ENCODE measurements at places on chromosomes 2 and 18.

GRCh38 chr2:24576617-24577016 is 85.6 kb downstream of the NCOA1 start:
- H3K4me3 ChIP-seq, result no peak overlapping the region
- peaks cover 53% of the 10 kb centered on the region for H3K4me1 ChIP-seq
- H3K27me3 ChIP-seq, result no peaks in the 10 kb centered on the region
- no peak for DNase-seq
- no peak overlapping the region for H3K27ac ChIP-seq

DNA sequence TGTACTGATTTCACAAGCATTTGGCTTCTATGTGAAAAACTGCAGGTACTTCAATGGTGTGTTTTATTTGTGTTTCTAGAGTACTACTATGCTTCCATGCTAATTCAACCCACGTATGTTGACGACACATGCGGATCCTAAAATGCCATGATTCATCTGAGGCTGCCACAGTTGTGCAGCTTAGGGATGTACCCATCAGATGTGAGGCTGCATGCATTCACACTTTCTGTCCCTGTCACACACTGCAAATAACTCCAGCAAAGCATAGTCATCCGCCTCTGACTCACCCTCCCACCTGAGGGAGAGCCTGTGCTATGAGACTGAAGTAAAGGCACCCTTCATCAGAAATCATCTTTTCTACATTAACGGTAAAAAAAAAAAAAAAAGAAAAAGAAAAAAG is 22.1 kb upstream of the SERTAD2 start:
- peaks cover 1% of the 10 kb centered on the region for H3K4me1 ChIP-seq
- H3K4me3 ChIP-seq, result no peak overlapping the region
- no peak for DNase-seq
- H3K27me3 ChIP-seq, result no peaks in the 10 kb centered on the region
- H3K27ac ChIP-seq, result no peak overlapping the region

DNA sequence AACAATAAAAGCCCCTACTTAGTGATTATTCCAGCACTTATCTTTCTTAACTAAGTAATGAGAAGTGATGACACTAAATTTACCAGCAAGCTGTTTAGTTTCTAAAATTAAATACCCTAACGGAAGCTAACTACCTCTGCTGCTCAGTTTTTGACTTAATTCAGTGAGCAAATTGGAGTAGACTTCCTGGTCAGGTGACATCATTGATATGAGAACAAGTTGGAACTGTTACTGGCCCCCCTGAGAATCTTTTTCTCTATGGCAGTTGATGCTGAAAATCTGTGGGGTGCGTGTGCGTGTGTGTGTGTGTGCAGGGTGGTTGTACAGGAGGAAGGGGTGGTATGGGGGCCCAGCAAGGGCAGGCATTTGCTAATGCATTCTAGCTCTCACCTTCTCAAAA is 35.5 kb upstream of the BMP10 start:
- peaks cover 28% of the 10 kb centered on the region for H3K4me1 ChIP-seq
- no peak overlapping the region for H3K27ac ChIP-seq
- no peaks in the 10 kb centered on the region for H3K36me3 ChIP-seq
- no peak overlapping the region for H3K4me3 ChIP-seq

DNA sequence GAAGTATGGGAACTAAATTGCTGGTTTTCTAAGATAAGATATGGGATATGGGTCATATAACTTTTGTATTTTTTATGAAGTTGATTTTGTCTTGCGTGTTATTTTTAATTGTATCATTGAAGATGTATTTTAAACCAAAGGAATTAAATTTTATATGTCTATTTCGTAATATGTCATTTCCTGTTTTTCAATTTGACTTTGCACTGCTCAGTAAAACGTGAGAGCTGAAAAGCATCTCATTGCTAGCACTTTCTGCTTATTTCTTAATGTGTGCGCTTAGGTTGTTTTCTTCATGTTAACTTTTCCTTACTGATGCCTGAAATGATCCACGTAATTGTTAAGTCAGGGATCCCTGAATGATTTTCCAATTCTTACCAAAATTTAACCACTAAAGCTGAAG is 41.2 kb upstream of the KLF11 start:
- H3K27me3 ChIP-seq, result no peaks in the 10 kb centered on the region
- peaks cover 5% of the 10 kb centered on the region for H3K4me1 ChIP-seq
- H3K4me3 ChIP-seq, result no peak overlapping the region
- H3K36me3 ChIP-seq, result no peaks in the 10 kb centered on the region

Measured in spleen (tissue), 13 donors.